ENCODE measurements at places on chromosomes 5 and 9.

GRCh38 chr9:556675-557074 is 284.8 kb upstream of the DMRT1 start:
- DNase-seq = no peak

- DNase-seq = no peak
Observed at GRCh38 chr5:117829646-117830045, 1158.7 kb downstream of the DTWD2 start.

- no peak for DNase-seq
Observed at GRCh38 chr5:168341178-168341577, 49.7 kb downstream of the WWC1 start.

- no peak for DNase-seq
Observed at GRCh38 chr9:136645903-136646754, 16.6 kb upstream of the EGFL7 start.

GRCh38 chr5:31504529-31504928 is 27.4 kb downstream of the DROSHA start:
- DNase-seq = no peak

- DNase-seq = no peak
Observed at GRCh38 chr5:150153957-150154617, 1.6 kb downstream of the PDGFRB start.
